ENCODE measurements at places on chromosomes 3 and 15. TPM values are rescaled to one million over a fixed set of nuclear protein-coding genes. Genes with fewer than 3 reads are reported as not detected.
A peak's percentile ranks its signal among the peaks of the same experiment; 100 is the strongest.

GRCh38 chr15:41919954-41920538, 26.2 kb upstream of the SPTBN5 start:
- peaks cover 29% of the 10 kb centered on the region for H3K36me3 ChIP-seq
- no peak for DNase-seq
- no peaks in the 10 kb centered on the region for H3K27me3 ChIP-seq
- H3K4me1 ChIP-seq, result peaks cover 61% of the 10 kb centered on the region

GRCh38 chr15:33080006-33080405, 114.5 kb downstream of the FMN1 start:
- no peaks in the 10 kb centered on the region for H3K36me3 ChIP-seq
- no peak overlapping the region for H3K4me3 ChIP-seq
- DNase-seq, result no peak
- H3K4me1 ChIP-seq, result no peaks in the 10 kb centered on the region

DNA sequence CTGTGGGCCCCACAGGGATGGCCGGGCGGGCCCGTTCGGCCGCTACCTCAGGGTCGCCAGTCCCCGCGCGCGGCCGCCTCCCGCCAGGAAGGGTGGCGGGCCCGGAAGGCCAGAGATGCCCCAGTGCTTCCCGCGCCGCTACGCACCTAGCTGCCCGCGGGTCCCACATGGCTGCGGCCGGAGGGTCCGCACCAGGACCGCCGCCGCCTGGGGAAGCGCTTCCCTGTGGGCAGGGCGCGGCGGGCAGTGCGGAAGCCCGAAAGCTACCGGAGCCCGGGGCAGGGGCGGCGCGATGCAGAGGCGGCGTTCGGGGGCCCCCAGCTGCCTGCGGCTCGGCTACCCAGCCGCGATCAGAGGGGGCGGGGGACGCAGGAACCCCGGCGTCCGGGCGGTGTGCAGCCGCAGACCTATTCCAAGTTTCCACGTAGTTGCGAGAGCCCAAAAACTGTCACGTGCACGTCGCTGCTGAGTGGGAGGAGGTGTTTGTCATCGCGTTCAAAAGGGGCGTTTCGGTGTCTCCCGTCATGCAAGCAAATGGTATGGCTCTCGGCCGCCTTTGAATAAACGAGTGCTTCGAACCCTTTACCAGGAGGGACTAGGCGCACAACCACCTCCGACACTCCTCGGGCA, at the start of gene TRANK1:
TRANK1 (minus strand) TSS at position 414 of the 630 bp plus-strand sequence; CDS start at position 169, 245 bp downstream.
- H3K36me3 ChIP-seq, result peaks cover 3% of the 10 kb centered on the region
- peak within 1 kb of the TSS; percentile 85 for H3K27ac ChIP-seq
- peak within 1 kb of the TSS; percentile 84 for H3K4me3 ChIP-seq
- no peaks in the 10 kb centered on the region for H3K27me3 ChIP-seq

- H3K27me3 ChIP-seq, result no peaks in the 10 kb centered on the region
- H3K4me1 ChIP-seq, result peaks cover 24% of the 10 kb centered on the region
- no peak overlapping the region for H3K4me3 ChIP-seq
- H3K27ac ChIP-seq, result peak overlapping the region; percentile 23
Measured at GRCh38 chr15:42914728-42915497, 5.7 kb downstream of the TTBK2 start.

The SPSB4 gene
- 3.3 TPM for total RNA-seq

All from osteocyte (in vitro differentiated cells).